ENCODE measurements at places on chromosomes 3 and 15. TPM values are rescaled to one million over a fixed set of nuclear protein-coding genes. Genes with fewer than 3 reads are reported as not detected.

PRR20G gene
- 0.20 TPM for polyA plus RNA-seq

CPLX3 gene
- polyA plus RNA-seq: not detected

ITPKA gene
- polyA plus RNA-seq: 0.62 TPM

SLC25A20 gene
- polyA plus RNA-seq: 10.1 TPM

SEMA3F gene
- 94.2 TPM for polyA plus RNA-seq

SLC9C1 gene
- not detected for polyA plus RNA-seq

CCR8 gene
- polyA plus RNA-seq: not detected

STRIT1 gene
- polyA plus RNA-seq: not detected

TM4SF18 gene
- polyA plus RNA-seq: not detected

FYTTD1 gene
- polyA plus RNA-seq: 8.7 TPM

GAP43 gene
- polyA plus RNA-seq: not detected

YEATS2 gene
- polyA plus RNA-seq: 10.0 TPM

GRCh38 chr3:140216249-140216648, 281.3 kb downstream of the CLSTN2 start:
- DNase-seq: no peak

DNA sequence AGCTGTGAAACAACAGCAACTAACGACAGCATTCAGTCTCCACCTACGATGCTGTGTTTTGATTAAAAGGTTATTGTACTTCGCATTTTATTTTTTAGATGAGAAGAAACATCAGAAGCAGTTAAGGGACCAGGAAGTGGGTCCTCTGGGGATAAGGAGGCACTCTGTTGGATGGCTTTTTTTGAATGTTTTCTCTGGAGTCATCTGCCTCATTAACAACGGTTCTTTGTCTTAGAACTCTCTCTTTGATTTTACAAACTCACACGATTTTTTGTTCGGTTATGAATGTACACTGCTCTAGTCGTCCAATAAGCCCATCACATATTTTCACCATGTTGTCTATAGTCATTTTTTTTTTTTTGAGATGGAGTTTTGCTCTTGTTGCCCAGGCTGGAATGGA, 36.0 kb upstream of the ARPIN start:
- no peak for DNase-seq

GRCh38 chr3:55897573-55898224, 410.6 kb upstream of the WNT5A start:
- no peak for DNase-seq

DNA sequence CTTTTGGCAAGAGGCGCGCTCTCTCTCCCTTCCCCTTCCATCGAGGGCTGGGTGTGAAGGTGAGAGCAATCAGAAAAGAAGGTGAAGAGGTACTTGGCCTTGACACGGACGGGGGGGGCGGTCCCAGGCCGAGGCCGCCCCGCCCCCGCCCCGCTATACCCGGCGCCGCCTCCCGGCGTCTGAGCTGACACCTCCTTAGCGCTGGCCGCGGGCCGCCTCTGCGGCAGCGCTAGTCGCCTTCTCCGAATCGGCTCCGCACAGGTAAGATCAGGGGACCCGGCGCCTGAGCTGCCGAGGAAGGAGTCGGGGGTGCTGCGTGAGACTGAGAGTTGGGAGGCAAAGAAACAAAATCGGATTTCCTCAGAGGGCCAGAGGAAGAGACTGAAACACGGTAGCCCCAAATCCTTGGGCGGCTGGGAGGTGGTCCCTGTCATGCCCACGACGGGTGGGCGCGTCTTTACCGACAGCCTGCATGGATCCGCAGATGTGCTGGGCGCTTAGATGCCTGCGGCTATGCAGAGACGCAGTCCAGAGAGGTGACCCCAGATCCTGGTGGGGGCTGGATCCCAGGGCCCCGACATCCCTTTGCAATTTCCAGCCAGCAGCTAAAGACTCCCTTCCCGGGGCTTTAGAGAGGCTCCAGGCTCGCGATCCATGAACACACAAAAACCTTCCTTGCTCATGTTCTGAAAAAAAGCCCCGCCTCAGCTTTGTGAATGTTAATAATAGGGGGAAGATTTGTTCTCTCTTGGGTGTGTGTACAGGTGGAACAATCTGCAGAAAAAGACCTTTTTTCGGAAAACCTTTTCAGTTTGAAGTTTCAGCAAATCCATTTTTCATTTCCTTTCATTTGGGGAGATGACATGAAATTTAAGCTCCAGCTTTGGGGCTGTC, at the start of gene ENTPD3:
TSS of gene ENTPD3 (plus strand) at position 184 of the 894 bp plus-strand sequence. CDS start 874 bp downstream, outside the sequence.
- DNase-seq: no peak

DNA sequence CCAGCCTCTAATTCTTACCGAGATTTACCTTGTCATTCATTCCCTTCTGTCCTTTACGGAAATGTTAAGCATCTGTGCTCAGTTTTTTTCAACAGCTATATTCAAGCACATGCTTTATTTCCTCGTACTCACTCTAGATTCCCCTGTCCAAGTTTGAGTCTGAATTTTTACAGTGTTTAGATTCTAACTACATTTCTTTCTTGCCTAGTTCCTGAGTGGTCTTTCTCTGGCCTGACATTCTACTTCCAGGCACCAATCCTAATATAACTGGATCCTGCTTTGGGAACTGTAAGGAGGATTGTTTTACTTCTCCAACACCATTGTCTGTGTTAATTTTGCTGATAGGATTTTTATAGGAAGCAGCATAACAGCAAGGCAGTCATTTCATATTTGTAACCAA, 222.4 kb downstream of the RBMS3 start:
- no peak for DNase-seq

GRCh38 chr3:28125342-28125741, 116.1 kb upstream of the CMC1 start:
- DNase-seq: no peak

- DNase-seq: peak; percentile 96
These were observed 348.4 kb upstream of the THBS1 start for GRCh38 chr15:39232512-39232911.

DNA sequence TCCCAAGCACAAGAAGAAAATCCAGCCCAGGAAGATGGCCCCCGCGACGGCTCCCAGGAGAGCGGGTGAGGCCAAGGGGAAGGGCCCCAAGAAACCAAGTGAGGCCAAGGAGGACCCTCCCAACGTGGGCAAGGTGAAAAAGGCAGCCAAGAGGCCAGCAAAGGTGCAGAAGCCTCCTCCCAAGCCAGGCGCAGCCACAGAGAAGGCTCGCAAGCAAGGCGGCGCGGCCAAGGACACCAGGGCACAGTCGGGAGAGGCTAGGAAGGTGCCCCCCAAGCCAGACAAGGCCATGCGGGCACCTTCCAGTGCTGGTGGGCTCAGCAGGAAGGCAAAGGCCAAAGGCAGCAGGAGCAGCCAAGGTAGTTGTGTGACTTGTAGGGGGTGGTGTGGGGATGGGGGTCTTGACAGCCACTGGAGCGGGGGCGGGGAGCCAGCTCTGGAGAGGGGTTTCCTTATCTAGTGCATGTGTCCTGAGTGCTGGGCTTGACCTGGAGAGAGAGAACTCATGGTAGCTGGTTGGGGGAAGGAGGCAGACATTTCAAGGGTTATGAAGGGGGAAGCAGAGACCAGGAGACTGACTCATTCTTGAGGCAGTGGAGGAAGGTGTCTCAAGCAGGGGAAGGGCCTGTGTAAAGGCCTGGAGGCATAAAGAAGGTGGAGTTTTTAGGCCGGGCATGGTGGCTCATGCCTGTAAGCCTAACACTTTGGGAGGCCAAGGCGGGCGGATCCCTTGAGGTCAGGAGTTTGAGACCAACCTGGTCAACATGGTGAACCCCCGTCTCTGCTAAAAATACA, 6.2 kb downstream of the H1-8 start:
- DNase-seq: peak; percentile 47

- no peak for DNase-seq
These were observed 930.1 kb upstream of the NR2F2 start for GRCh38 chr15:95400428-95400827.

DNA sequence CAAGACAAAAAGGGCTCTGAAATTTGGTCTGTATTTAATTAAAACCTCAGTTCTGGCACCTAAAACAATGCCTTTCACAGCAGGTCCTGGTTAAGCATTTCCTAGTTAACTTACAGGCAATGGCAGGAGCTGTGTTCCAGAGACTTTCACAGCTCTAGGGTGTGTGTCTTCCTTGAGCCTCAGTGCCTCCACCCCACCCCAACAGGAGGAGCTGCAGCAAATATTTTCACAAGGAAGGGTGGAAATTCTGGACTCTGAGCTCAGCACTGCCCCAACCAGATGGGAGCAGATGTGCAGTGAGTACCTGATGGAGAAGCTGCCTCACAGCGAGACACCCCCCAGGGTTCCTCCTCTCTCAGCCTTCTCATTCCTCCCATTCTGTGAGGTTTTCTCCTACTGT, 106.3 kb upstream of the SPATA12 start:
- DNase-seq: no peak

GRCh38 chr3:42037318-42037945, 53.7 kb upstream of the TRAK1 start:
- DNase-seq: no peak

- DNase-seq: no peak
These were observed 69.3 kb downstream of the CHAC1 start for GRCh38 chr15:41022487-41023090.
